Hematopoietic multipotent progenitor cell treated with erythropoietin and hydrocortisone succinate and interleukin-3 and kit ligand, for 4 days (in vitro differentiated cells): ENCODE measurements at places on chromosomes 3 and 15.

- peak; percentile 27 for DNase-seq
These were observed 23.6 kb upstream of the TSPAN3 start for GRCh38 chr15:77094397-77095030.

DNA sequence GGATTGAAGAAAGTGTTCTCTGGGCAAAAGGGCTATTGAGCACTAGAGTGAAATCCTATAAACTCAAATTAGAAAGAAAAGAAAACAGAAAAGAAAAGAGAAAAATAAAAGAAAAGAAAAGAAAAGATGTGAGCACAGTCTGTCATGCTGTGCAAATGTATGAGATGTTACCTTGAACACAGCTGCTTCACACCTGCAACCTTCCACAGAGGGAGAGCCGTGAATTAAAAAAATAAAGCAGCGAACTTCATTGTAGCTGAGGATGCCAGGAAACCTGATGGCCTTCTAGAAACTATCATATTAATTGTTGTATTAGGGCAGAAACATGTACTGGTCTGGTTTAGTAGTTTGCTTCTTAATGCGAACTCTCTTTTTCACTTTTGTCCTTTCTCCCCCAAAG lies 88.0 kb upstream of the SATB1 start:
- no peak for DNase-seq

DNA sequence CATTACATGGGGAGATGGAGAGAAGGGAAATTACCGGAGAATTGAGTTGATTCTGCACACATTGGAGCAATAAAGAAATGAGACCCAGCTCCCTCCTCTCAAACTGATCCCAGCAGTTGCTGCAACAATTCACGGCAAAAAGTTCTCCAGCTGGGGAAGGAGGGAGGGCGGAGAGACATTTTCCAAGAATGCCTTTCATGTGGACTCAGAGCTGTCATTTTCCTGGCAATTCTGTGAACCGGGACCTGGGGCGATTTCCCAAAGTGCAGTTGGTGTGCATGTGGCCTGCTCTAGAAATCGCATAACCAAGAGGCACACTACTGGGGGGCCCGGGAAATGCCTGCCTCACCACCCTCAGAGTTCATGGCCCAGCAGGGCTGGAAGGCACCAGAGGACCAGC lies 48.7 kb upstream of the IREB2 start:
- DNase-seq = no peak

- peak; percentile 73 for DNase-seq
These were observed 179.1 kb downstream of the NSUN3 start for GRCh38 chr3:94241986-94242385.

GRCh38 chr15:91548549-91548948 lies 305.0 kb upstream of the SLCO3A1 start:
- DNase-seq = no peak

- no peak for DNase-seq
These were observed 243.9 kb downstream of the FAM43A start for GRCh38 chr3:194929578-194929960.

DNA sequence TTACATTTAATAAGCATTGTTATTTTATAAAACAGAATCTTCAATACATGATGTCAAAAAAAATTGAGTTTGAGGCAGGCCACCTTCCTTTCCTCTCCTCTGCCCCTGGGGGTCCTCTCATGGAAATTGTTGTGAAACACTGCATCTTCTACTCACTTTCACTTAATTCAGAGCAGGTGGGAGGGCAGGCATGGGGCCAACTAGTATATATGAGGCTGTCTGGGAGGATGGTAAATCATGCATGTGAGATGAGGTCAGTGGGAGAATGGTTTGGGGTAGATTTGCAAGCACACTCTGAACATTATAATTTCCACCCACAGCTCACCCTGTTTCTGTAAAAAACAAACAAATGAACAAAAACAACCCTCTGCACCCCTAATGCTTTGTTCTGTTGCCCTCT lies 10.4 kb upstream of the CCDC14 start:
- no peak for DNase-seq

DNA sequence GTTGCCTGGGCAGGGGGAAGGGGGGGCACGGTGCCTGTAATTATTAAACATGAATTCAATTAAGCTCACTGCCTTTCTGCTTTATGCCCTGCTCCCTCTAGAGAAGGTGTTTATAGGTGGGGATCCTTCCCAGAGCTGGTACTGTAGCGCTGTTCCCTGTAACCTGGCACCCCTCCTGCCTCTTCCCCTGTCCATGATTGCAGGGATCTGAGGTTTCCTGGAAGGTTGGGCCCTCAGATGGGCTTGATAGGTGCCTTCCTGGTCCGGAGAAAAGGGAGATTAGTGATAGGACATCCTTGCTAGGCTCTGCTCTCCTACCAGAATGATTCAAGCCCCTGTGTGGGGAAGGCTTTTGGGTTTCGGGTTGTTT lies 2.1 kb upstream of the FAM131A start:
- no peak for DNase-seq

GRCh38 chr3:33989229-33989628 lies 190.8 kb downstream of the PDCD6IP start:
- DNase-seq = no peak

DNA sequence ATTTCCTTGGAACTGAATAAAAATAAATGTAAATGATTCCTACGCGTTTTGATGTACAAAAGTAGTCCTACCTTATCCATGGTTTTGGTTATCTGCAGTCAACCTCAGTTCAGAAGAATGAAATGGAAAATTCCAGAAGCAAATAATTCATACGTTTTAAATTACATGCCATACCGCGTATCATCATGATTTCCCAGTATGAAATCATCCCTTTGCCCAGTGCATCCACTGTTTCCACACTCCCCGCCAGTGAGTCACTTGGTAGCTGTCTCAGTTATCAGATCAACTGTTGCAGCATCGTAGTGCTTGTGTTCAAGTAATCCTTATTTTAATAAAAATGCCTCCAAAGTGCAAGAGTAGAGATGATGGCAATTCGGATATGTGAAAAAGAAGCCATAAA lies 9.1 kb upstream of the MFSD1 start:
- DNase-seq = peak; percentile 35

DNA sequence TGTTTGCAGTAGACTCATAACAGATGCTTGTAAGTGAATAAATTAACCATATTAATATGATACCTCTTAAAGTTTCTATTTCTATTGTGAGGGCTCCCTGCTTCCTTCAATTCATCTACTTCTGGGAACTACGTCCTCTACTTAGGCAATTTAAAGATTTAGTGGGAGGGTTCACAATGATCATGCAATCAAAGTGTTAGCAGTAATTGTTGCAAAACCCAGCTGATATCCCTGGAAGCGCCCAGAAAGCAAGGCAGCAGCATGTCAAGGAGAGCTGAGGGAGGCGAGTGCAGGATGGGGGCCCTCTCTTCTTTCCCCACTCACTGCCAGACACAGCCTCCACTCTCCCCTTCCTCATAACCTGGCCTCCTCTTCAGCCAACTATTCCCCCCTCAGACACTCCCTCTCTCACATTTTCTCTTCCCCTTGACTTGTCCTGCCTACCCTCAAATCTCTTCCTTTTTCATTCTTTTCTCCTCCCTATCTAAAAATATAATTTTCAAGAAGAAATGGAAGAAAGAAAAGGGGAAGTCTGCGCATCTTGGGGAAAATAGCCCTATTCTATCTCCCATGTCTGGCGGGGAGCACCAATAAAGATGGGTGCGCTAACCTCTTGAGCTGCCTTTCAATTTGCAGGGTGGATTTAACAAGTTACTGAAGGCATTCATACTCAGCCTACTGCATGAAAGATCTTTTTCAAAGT lies 6.6 kb downstream of the TMEM212 start:
- no peak for DNase-seq

DNA sequence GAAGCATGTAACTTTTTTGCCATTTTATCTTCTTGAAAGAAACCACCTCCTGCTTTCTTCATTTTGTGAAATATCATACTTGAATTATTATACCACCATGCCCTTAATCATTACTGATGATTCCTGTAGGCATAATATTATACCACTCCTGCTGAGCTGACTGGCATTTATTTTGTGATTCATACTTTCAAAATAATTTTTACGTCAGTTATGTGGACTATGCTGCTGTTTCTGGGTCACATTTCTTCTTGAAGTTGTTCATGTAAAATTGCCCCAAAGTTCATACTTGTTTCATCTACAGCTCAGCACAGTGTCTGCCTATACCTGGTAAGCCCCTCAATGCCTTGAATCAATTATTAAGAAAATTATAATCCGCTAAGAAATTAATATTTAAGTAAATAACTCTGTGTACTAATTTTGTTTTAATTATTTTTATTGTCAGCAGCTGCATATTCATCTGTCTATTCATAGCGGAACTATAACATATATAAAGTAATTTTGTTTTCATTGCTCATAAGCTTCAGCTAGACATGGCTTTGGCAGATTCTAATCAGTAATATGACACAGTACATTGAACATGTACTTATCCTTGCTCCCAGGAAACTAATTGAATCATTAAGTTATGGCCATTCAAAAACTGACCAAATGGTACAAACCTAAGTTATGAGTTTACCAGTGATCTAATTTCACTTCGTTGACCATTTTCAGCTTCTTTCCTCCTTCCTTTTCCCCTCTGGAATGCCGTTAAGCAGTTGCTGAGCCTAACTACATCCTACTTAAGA lies 160.0 kb downstream of the NAALADL2 start:
- DNase-seq = no peak

DNA sequence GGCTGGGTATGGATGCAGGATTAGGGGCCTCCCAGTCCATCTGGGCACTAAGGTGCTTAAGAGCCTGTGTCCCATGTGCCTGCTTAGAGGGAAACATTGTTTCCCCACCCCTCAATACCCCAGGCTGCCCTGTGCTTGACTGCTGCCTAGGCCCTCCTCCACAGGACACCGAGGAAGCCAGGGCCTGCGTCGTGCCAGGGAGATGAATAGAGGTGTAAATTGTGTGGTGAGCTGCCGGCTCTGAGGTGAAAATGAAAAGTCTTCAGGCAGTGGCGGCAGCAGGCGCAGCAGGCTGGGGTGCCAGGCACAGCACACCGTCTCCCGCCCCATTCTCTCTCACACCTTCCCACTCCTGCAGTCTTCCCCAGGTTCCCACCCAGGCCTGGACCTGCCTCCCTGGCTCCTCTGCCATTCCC lies 13.9 kb upstream of the GRM2 start:
- no peak for DNase-seq

GRCh38 chr3:171791692-171792076 lies 18.6 kb downstream of the PLD1 start:
- DNase-seq = no peak

DNA sequence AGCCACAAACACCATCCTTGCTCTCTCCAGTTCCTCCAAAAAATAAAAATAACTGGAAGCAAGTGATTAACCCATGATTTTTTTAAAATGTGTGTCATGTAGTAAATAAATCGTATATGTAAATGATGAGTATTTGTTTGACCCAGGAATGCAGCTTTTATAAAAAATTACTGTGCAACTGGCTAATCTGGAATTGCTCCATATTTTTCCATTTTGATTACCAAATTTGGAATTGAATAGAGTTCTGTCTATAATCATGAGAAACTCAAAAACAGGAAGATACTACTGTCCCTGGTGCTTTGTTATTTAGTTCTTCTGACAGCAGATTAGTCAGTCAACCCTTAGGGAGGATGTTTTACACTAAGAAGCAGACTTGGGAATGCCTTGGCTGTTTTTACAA lies 116.2 kb downstream of the CCNL1 start:
- DNase-seq = no peak

- no peak for DNase-seq
These were observed 135.9 kb downstream of the RSL24D1 start for GRCh38 chr15:55060836-55061235.

GRCh38 chr3:43854283-43854682 lies 163.5 kb downstream of the ABHD5 start:
- DNase-seq = no peak

DNA sequence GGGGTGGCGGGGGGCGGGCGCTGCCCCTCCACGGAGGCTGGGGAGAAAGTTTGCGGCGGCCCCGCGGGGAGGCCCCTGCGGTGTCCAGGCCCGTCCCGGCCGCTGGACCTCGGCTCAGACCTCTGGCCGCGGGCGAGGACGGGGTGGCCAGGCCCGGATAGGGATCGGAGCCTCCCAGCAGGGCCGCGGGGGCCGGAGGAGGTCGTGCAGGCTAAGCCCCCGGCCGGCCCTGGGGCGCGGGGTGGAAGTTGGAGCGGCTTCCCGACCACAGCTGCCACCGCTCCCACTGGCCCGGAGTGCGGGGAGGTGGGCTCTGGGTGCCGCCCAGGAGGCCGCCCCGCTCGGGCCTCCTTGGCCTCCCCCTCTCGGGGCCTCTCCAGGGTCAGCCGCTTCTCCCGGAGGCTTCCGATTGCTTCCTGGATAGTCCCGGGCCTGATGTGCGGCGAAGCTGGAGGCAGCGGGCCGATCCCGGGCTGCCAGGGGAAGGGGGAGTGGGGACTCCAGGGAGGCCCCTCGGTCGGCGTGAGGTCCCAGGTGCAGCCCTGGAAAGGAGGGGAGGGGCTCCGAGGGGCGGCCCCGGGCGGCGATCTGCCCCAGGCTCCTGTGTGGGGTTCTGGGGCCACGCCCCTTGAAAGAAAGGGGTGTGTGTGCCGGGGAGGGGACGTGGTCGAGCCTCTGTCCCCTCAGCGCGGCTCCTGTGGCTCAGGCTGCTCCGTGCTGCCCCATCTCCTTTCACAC lies 907 bp downstream of the PLXNA1 start:
- DNase-seq = peak; percentile 28

DNA sequence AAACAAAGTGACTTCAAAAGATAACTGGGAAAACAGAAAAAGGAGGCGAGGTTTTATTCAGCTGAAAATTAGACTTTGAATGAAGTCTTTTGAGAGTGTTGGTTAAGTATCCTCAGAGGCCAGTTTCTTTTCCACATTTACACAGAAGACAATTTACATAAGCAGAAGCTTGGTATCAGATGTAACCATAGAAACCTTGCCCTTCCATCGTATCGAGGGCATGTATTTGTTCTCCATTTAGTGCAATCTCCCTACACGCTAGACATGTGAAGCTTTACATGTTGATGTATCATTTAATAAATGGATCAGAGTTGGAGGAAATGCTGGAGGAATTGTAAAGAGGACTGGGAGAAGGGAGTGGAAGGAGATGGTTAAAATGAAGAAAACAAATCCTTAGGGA lies 161.0 kb upstream of the CRBN start:
- DNase-seq = no peak

DNA sequence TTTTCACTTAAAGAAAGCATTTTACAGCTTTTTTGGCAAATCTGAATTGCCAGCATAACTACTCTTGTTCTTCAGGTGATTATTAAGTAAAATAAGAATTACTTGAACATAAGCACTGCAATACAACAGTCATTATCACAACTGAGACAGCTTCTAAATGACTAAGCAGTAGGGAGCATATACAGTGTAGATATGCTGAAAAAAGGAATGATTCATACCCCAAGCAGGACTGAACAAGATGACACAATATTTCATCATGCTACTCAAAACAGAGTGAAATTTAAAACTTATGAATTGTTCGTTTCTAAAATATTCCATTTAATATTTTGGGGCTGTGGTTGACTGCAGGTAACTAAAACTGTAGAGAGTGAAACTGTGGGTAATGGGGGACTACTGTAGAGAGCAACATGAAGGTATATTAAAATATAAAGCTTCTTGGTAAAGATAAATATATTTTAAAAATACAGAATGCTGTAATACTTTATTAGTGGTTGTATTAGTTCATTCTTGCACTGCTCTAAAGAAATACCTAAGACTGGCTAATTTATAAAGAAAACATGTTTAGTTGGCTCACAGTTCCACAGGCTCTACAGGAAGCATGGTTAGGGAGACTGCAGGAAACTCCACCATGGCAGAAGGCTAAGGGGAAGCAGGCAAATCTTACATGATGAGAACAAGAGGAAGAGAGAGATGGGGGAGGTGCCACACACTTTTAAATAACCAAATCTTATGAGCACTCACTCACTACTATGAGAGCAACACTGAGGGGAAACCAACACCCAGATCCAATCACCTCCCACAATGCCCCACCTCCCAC lies 84.8 kb downstream of the DCLK3 start:
- no peak for DNase-seq
